ENCODE measurements at places on chromosomes 6 and 20.
A peak's percentile ranks its signal among the peaks of the same experiment; 100 is the strongest.

GRCh38 chr20:44358776-44359175 lies 3.3 kb downstream of the HNF4A start:
- no peak for DNase-seq

GRCh38 chr20:20085812-20086211 lies 33.5 kb downstream of the CFAP61 start:
- no peak for DNase-seq

DNA sequence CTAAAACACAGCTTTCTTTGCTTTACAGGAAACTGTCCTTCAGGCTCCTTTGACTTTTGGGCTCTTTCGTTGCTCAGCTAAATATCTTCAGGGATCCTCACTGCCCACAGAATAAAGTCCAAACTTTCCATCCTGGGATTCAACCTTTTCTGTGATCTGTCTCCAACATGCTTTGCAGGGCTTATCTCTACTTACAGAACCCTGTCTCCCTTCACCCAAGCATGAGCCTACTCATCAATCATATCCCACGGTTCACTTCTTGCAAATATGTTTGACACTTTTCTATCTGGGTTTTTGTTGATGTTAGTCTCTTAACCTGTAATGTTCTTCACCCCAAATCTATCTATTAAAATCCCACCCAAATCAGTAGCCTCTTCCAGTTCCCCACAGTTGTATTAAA lies 327.3 kb upstream of the RNF24 start:
- DNase-seq, result peak; percentile 28

DNA sequence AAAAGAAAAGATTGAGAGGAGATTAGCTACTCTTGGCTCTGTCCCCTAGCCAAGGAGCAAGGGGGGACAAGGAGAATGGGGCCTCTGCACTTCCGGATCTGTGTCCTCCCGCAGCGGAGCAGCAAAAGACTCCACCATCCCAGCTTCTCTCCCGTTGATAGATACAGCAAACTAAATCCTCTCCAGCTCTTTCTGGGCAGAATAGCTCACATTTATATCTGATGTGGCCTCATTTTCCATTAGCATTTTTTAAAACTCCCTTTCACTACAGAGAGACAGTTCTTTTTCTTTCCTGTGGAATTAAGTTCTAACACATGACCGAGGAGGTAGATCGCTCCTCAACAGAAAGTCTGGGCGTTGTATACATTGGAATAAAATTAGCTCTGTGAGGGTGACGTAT lies 260.9 kb upstream of the SOX4 start:
- no peak for DNase-seq

GRCh38 chr6:27492631-27493190 lies 19.8 kb upstream of the ZNF184 start:
- DNase-seq, result no peak

Data from common myeloid progenitor, CD34-positive (primary cell).